ENCODE measurements at places on chromosomes 12 and 14.
A peak's percentile ranks its signal among the peaks of the same experiment; 100 is the strongest.

- no peak for DNase-seq
Measured at GRCh38 chr14:101600891-101601605, 39.8 kb downstream of the DIO3 start.

GRCh38 chr12:25764409-25764808 lies 194.1 kb upstream of the RASSF8 start:
- no peak for DNase-seq

GRCh38 chr14:98900798-98901197 lies 371.2 kb downstream of the BCL11B start:
- DNase-seq, result no peak

DNA sequence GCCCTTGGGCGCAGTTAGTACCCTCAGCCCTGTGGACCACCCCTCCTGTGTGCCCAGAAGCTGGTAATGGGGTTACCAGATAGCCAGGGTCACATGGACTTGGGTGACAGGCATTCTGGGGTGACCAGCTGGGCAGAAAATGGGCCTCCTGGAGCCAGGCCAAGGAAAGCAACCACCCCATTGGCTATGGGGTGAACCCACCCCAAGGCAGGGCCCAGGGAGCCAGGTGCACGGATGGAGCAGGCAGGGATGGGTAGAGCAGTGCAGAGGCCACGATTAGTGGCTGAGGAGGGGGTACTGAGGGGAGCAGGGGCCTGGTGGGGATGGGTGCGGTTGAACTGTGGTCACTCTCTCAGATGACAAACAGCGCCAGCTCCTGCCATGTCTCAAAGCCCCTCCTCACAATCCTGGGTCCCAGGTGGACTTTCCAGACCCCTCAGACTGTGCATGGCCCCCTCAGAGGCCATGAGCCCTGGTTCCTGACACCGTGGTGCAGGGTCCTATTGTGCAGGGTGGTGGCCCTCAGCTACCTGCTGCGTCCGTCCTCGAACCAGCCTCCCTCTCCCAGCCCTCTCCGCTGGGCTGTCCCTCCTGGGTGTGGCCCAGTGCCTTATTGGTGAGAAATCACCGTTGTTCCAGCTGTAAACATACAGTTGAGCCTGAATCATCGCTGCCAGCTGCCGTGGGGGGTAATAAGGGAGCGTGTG lies 23.4 kb upstream of the BEGAIN start:
- no peak for DNase-seq

DNA sequence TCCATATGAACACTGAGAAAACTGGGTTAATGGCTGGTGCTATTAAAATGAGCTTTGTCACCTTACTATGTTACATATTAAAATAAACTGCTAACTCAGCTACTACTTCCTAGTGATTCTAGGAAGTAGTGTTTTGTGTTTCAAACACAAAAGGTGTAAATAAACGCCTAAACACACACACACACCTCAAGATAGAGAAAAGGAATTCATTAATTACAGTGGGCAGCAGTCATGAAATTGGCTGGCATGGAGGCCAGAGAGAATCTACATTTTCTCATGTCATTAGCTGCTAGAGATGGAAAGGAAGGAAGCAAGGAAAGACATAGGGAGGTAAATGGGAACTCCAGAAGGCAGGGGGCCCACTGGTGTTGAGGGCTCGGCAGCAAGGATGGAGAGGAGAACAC lies 787 bp upstream of the PRMT5 start:
- no peak for DNase-seq

DNA sequence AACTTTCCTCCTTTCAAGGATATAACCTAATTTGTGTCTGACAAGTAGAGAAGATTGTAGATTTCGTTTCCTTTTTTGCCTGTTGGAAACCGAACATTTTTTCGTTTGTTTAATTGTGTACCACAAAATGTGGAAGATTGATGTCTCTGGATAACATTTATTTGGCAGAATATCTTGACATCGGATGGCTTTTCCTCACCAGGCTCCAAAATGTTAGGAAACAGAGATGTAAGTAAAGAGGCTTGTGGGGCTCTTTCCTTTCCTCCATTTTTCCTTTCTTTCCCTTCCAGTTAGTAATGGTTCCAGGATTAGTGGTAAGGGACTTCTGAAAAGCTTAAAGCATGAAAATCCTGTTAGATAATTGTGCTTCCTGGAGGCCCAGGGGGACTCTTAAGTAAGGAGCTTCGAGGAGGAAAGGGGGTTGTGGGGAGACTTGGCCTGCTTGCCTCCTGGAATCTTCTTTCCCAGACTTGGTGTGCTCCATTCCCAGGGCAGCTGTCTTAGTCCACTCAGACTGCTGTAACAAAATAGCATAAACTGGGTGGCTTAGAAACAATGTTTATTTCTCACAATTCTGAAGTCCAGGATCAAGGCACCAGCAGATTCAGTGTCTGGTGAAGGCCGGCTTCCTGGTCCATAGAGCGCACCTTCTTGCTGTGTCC lies 243.1 kb upstream of the PWP1 start:
- no peak for DNase-seq

GRCh38 chr12:65923228-65923627 lies 98.9 kb downstream of the HMGA2 start:
- no peak for DNase-seq

GRCh38 chr12:114241973-114242434 lies 163.9 kb downstream of the TBX5 start:
- no peak for DNase-seq

DNA sequence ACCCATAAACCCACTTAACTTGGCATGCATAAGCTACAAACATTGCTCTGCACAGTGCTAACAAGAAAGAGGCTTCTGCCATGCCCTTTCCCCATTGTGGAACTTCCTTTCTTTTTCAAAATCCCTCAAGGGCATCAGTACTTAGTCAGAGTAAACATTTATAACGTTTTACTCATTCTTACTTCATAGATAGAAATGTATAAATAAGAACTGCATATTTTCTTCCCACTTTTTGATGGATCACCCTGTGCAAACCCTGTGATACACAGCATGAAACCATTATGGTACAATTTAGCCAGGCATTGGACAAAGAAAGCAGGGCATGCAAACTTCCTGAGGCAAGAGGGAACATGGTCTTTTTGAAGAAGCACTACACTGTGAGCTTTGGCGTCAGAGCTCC lies 113.8 kb upstream of the FOXG1 start:
- DNase-seq, result no peak

GRCh38 chr12:62484233-62484632 lies 17.6 kb downstream of the MON2 start:
- no peak for DNase-seq

GRCh38 chr12:113392988-113393579 lies 10.6 kb downstream of the SDS start:
- no peak for DNase-seq

GRCh38 chr14:85921241-85921640 lies 391.3 kb downstream of the FLRT2 start:
- no peak for DNase-seq

GRCh38 chr12:124754491-124754890 lies 109.2 kb downstream of the SCARB1 start:
- DNase-seq, result no peak

GRCh38 chr12:63164911-63165310 lies 13.9 kb upstream of the AVPR1A start:
- no peak for DNase-seq

GRCh38 chr12:21509768-21510167 lies 8.2 kb downstream of the GOLT1B start:
- DNase-seq, result no peak

GRCh38 chr12:69642531-69642930 lies 31.8 kb upstream of the LRRC10 start:
- peak; percentile 11 for DNase-seq

DNA sequence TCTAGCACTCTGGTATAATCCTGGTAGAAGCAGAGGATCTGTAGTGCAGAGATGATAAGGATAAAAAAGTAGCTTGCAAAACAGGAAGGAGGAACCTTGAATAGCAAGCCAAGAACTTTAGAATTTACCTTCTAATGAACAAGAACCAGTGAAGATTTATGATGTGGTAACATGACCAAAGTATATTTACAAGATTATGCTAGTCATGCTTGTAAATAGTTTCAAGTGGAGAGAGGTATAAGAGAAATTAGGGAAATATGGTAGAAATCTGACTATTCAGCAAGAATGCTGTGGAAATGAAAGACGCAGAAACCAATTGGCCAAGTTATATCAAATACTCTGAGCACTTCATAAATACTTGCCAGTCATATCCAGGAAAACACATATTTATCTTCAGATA lies 47.8 kb downstream of the ERGIC2 start:
- DNase-seq, result no peak

DNA sequence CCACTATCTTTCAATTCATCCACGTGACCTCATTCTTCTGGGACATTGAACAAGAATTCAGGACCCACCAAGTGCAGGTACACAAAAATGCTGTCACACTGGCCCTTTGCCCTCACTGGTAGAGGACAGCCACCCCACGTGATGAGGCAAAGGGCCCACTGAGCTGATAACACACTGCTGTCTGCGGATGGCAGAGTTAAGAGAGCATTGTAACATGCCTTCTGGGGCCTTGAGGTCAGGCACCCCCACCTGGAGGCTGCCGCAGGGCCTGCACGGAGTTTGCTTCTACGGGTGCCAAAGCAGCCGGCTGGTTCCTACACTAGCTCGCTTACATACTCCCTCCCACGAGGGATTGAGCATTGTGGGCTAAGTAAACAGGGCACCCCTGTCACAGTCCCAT lies 101.0 kb downstream of the LRIG3 start:
- no peak for DNase-seq

DNA sequence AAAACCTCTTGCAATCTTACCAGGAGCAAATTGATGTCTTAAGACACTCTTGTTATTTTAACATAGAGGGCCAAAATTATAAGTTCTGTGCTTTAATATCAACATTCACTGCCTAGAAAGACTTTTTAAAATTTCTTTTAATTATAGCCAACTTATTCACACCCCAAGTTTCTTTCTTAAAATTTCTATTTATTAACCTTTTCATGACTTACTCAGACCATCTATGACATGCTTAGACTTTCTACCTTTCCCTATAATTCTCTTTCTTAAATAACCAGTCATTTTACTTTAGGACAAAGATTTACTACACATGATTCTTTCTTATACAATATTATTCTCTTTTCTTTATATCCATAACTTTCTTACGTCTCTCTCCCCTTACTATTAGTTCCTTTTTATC lies 220.4 kb downstream of the NUBPL start:
- DNase-seq, result no peak

- DNase-seq, result no peak
Measured at GRCh38 chr12:13247596-13247995, 51.1 kb downstream of the EMP1 start.

GRCh38 chr14:68606176-68606575 lies 186.7 kb downstream of the ZFP36L1 start:
- no peak for DNase-seq

DNA sequence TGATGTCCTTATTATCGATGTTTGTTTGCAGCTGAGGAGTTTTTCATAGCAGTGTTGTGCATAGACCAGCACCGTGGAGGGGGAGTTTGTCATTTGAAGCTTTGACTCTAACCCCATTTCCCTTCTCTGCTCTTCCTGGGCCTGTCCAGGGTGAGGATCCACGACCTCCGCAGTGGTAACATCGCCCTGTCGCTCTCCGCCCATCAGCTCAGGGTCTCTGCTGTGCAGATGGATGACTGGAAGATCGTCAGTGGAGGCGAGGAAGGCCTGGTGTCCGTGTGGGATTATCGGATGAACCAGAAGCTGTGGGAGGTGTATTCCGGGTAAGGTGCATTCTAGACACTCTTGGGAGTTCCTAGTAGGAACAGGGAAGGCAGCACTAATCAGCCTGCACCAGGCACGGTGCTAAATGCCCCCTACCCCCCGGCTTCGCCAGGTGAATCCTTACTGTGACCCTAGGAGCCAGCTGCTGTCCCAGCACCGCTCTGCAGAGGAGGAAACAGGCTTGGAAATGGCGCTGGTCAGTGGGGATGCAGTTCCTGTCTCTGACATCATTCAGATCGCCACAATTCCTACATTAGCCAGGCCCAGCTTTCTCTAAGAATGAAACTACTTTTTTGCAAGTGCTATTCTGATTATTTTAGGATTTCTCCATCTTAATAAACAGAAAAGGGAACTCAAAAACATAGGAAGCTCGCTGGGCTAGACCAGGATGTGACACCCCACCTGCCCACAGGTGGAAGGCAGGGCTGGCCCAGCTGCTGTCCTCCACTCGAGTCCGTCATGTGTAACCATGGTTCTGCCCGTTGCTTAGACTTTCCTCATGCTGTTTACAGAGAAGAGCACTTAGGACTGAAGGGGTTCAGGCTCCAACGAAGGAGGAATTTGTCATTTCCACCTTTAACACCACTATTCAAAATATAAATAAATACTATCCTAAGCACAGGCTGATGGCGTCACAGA lies 74.9 kb downstream of the TESC start:
- DNase-seq, result no peak

GRCh38 chr12:18436170-18436569 lies 174.9 kb downstream of the PIK3C2G start:
- no peak for DNase-seq

DNA sequence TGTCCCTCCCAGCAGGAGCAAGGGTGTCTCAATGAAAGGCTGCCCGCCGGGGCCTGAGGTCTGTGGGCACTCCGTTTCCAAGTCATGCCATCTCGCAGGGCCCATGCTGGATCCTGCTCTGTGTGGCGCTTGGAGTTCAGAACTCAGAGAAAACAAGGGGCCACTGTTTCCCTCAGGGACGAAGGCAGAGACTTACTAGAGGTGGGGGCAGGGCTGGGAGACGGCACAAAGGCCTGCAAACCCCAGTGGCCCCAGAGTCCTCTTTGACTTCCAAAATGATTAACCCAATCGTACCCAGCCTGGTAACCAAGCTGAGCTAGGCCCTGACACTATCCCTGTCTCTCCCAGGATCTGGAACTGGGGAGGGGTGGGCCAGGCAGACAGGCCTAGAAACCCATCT lies 95.8 kb downstream of the ITPK1 start:
- no peak for DNase-seq
